A549 treated with CORT108297 at 1 μM for 4 hours (cell line): ENCODE measurements at places on chromosomes 7 and 10. TPM values are rescaled to one million over a fixed set of nuclear protein-coding genes. Genes with fewer than 3 reads are reported as not detected.

HOXA1 gene
- 2.5 to 4.0 TPM (median 3.5 TPM) in 5 replicates for total RNA-seq

IGF2BP3 gene
- 19.4 to 30.4 TPM (median 24.1 TPM) in 5 replicates for total RNA-seq

NODAL gene
- total RNA-seq: not detected in 5 replicates

INSYN2A gene
- 1.4 to 1.9 TPM (median 1.6 TPM) in 5 replicates for total RNA-seq

CRHR2 gene
- total RNA-seq: not detected in 5 replicates

DENND11 gene
- total RNA-seq: 5.4 to 7.0 TPM (median 6.7 TPM) in 5 replicates

TRIM4 gene
- total RNA-seq: 24.2 to 32.7 TPM (median 26.6 TPM) in 5 replicates

IFIT1B gene
- total RNA-seq: not detected in 5 replicates

NSMCE4A gene
- 57.1 to 64.6 TPM (median 59.6 TPM) in 5 replicates for total RNA-seq

WIPF3 gene
- total RNA-seq: 0.45 to 0.55 TPM (median 0.52 TPM) in 5 replicates

ERVW-1 gene
- 0.09 TPM in 1 of 5 replicates, not detected in the others for total RNA-seq

ANKRD61 gene
- total RNA-seq: 0.54 to 0.78 TPM (median 0.62 TPM) in 5 replicates

DNMBP gene
- 25.5 to 34.2 TPM (median 31.1 TPM) in 5 replicates for total RNA-seq

PRKCQ gene
- total RNA-seq: 4.0 to 4.8 TPM (median 4.2 TPM) in 5 replicates

NUDT13 gene
- 2.5 to 3.4 TPM (median 3.0 TPM) in 5 replicates for total RNA-seq

GBX1 gene
- total RNA-seq: 0.10 to 0.18 TPM in 2 of 5 replicates, not detected in the others

TMEM140 gene
- total RNA-seq: 0.98 to 1.8 TPM (median 1.1 TPM) in 5 replicates

HOXA11 gene
- total RNA-seq: 0.54 to 0.79 TPM (median 0.77 TPM) in 5 replicates

SLIT1 gene
- 0.02 to 0.13 TPM (median 0.05 TPM) in 5 replicates for total RNA-seq

LRRC61 gene
- total RNA-seq: 0.05 to 0.16 TPM (median 0.08 TPM) in 5 replicates

SSC4D gene
- 0.88 to 1.5 TPM (median 1.1 TPM) in 5 replicates for total RNA-seq

GTPBP10 gene
- 20.7 to 28.6 TPM (median 22.6 TPM) in 5 replicates for total RNA-seq

C10orf67 gene
- 0.05 to 0.17 TPM (median 0.06 TPM) in 5 replicates for total RNA-seq

DYNC1I1 gene
- total RNA-seq: 0.05 to 0.24 TPM (median 0.16 TPM) in 5 replicates

TDRD1 gene
- total RNA-seq: not detected in 5 replicates

CACNB2 gene
- total RNA-seq: 0.05 TPM in 1 of 5 replicates, not detected in the others

ASAH2B gene
- total RNA-seq: 3.7 to 4.1 TPM (median 3.9 TPM) in 5 replicates

C7orf57 gene
- total RNA-seq: 0.14 to 0.57 TPM (median 0.21 TPM) in 5 replicates

ATG9B gene
- 0.16 to 0.73 TPM (median 0.55 TPM) in 5 replicates for total RNA-seq

TLX1 gene
- 0.05 to 0.06 TPM in 2 of 5 replicates, not detected in the others for total RNA-seq

KCP gene
- 0.14 to 0.25 TPM (median 0.22 TPM) in 5 replicates for total RNA-seq

HYAL4 gene
- total RNA-seq: not detected in 5 replicates

SORCS3 gene
- total RNA-seq: not detected in 5 replicates

ZNF248 gene
- total RNA-seq: 3.5 to 4.5 TPM (median 4.5 TPM) in 5 replicates
